Ureter (tissue), 1 donor: ENCODE measurements at places on chromosomes 3 and 15. TPM values are rescaled to one million over a fixed set of nuclear protein-coding genes. Genes with fewer than 3 reads are reported as not detected.

The ERICH6 gene
- 0.36 TPM for total RNA-seq

The FAN1 gene
- 27.8 TPM for total RNA-seq

GRCh38 chr3:87267953-87268645, 8.3 kb downstream of the POU1F1 start:
- no peak for DNase-seq

GRCh38 chr3:107663266-107663665, 140.5 kb downstream of the BBX start:
- no peak for DNase-seq

DNA sequence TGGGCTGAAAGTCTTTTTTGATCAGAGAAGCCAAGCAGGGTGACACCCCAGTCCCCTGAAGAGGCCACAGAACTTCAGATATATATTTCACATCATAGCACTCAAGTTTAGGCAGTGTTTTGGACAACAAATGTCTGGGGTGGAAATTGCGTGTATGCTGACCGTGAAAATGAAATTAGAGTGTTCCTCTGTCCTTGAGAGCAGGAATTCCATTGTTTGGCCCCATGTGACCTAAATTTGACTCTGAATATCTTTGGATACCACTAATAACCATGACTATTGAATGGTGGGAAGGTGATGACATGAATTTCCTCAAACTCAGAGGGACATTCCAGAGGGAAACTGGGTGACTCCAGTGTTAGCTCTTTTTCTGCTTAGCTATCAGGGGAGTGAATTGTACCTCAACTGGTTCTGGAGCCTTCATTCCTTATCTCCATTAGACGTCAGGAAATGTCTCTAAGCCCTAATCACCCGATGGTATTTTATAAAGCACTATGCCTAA, 263.5 kb upstream of the RASGRP1 start:
- no peak for DNase-seq

GRCh38 chr3:194277786-194278130, 73.4 kb downstream of the CPN2 start:
- DNase-seq, result no peak

DNA sequence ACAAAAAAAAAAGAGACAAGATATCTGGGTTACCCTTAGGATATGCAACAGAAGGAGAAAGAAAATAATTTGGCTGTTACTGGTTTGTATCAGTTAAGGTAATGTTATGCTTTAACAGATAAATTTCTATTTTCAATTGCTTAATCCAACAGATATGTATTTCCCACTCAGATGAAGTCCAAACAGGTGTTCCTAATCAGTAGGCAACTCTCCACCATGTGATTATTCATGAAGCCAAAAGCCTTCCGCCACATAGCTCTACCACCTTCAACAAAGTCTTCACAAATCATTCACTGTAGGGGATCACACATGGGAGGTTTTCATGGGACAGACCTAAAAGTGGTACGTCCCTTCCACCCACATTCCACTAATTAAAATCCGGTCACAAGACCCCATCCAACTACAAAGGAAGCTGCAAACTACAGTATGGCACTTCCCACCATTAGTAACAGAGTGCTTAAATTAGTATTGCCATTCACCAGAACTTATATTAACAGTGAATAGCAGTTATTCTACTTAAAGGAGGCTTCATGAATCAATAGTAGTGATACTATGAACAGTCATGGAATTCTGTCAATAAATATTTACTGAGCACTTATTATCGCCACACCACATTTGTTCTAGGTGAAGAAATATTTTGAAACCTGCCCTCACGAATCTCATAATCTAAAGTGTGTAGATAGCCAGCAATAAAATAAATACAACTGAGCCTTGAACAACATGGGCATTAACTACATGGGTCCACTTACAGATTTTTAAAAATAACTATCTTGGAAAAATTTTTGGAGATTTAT, 66.5 kb downstream of the SFMBT1 start:
- DNase-seq, result no peak
